Stimulated activated CD8-positive, alpha-beta memory T cell treated with anti-CD3 and anti-CD28 coated beads, Interleukin-12 subunit alpha, Interleukin-12 subunit beta, amount 100 ng/mL, for 4 hours (primary cell): ENCODE measurements at places on chromosomes 7 and 10.

- DNase-seq = no peak
Measured at GRCh38 chr7:155227788-155228458, 69.8 kb upstream of the INSIG1 start.

DNA sequence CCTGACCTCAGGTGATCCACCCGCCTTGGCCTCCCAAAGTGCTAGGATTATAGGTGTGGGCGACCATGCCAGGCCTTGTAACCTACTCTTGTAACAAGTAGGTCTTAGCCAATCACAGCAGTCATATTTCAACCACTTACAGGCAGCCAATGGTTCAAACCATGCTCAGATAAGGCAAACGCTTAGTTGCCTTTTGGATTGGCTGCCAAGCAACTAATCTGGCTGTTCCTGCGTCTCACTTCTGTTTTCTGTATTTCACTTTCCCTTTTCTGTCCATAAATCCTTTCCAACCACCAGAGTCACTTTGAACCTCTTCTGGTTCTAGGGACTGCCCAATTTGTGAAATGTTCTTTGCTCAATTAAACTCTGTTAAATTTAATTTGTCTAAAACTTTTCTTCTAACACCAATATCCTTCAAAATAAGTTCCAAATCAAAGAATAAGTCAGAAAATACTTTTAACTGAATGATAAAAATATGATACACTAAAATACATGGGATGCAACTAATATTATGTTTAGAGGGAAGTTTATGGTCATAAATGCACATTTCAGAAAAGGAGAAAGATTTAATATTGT is 19.1 kb upstream of the PRF1 start:
- DNase-seq = no peak

DNA sequence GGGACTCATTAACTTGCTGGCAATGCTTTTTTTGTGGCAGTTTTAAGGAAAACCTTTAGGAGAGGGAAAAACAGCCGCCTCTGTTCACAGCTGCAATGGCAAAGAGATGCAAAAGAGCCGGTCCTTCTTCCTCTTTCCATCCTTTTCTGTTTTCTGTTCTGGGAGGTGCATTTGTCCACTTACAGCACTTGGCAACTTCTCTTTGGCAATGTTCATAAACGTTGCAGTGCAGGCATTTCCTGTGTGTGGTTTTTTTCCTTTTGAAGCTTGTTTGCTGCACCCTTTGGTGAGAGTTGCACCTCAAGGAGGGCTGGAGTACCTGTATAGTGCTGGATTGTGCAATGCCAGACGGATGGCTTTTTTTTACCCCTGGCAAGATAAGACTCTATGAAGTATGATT is 53.9 kb upstream of the HABP2 start:
- DNase-seq = no peak

- DNase-seq = no peak
Measured at GRCh38 chr7:88306590-88307048, at the start of gene STEAP4. STEAP4 (minus strand) TSS chr7:88306894; CDS start chr7:88284269, 22,625 bp downstream.

DNA sequence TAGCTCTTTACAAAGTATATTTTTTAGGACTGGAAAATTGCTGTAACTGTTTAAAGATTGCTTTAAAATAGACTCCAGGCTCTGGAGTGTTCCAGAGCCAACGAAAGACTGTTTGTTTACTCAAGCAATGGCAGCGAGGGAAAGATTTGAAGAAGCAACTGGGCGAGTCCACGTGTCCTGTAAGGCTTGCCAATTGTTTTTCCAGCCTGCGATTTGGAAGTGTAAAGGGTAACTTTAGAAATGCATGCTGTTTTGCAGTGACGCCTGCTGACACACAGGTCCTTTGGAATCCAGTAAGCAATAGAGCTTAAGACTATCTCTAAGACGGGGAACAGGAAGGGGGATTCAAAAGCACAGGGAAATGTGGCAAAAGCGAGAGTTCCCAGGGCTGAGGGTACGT is 55.8 kb downstream of the TACC2 start:
- DNase-seq = no peak

DNA sequence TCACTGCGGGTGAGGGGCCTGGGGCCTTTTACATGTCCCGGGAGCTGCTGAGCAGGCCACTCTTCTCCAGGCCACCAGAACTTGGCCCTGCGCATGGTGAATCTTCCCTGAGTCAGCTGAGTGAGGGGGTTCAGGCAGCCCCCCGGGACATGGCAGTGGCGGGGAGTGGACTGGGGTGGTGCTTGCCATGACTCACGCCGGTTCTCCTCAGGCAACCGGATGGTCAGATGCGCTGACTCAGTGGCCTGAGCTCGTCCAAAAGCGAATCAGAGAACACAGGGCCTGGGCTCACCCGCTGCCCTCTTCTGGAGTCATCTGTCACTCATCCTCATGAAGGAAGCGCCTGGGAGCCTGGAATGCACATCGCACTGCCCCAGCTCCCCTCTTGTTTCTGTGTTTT is 33.5 kb downstream of the HTRA1 start:
- DNase-seq = no peak

GRCh38 chr10:124402273-124402672 is 16.4 kb downstream of the OAT start:
- DNase-seq = no peak

DNA sequence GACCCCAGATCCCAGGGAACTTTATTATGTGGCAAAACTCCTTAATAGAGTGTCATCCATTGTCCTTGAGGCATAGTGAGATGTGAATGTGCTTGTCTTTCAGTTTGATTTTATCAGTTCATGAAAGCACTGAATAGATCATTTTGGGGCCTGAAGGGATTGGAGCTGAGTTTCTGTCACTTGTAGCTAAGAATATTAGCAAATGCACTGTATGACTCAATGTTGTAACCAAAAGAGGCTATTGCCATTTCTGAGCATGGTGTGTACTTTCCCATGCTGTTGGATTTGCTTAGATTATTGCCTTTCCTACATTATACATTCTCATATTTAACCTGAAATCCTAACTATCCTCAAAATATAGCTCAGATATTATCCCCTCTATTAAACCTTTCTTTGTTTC is 130.4 kb downstream of the PRKG1 start:
- DNase-seq = no peak

GRCh38 chr7:15621468-15621867 is 59.7 kb upstream of the AGMO start:
- DNase-seq = no peak

- DNase-seq = no peak
Measured at GRCh38 chr7:2721842-2722241, 33.8 kb downstream of the AMZ1 start.

DNA sequence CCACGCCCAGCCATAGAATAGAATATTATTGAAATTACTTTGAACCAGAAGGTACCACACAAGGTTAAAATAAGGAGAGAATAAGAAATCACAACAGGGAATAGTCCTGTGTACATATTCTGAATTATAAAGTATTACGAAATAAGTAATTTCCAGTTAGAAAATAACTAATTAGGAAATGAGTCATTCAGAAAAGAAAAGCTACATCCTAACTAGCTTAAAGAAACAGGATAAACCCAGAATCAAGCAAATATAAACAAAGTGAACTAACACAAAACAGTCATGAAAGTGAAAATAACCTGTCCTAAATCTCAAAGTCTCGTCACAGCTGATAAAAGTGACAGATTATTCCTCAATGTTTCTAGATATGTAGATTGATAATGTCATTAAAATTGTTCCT is 74.8 kb upstream of the NEBL start:
- DNase-seq = no peak

- peak; percentile 81 for DNase-seq
Measured at GRCh38 chr10:72331575-72332422, 22.9 kb downstream of the DNAJB12 start.

GRCh38 chr7:47758546-47758945 is 176.6 kb upstream of the TNS3 start:
- DNase-seq = no peak

GRCh38 chr10:108005627-108006026 is 841.1 kb upstream of the SORCS1 start:
- DNase-seq = no peak

GRCh38 chr7:77209479-77210139 is 10.0 kb upstream of the FGL2 start:
- DNase-seq = no peak

- no peak for DNase-seq
Measured at GRCh38 chr7:132830941-132831340, 250.9 kb downstream of the CHCHD3 start.

DNA sequence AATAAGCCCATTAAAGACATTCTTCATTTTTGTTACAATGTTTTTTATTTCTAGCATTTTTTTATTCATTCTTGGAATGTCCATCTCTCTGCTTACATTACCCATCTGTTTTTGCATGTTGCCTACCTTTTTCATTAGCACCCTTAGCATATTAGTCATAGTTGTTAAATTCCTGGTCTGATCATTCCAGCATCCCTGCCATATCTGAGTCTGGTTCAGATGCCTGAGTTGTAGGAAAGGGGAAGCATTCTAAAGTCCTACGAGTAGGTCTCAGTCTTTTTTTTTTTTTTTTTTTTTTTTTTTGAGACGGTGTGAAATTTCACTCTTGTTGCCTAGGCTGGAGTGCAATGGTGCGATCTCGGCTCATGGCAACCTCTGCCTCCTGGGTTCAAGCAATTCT is 19.7 kb upstream of the NRF1 start:
- DNase-seq = no peak

- DNase-seq = no peak
Measured at GRCh38 chr7:39217783-39218182, 240.1 kb downstream of the POU6F2 start.

- DNase-seq = no peak
Measured at GRCh38 chr10:18599392-18599791, 52.0 kb downstream of the NSUN6 start.

DNA sequence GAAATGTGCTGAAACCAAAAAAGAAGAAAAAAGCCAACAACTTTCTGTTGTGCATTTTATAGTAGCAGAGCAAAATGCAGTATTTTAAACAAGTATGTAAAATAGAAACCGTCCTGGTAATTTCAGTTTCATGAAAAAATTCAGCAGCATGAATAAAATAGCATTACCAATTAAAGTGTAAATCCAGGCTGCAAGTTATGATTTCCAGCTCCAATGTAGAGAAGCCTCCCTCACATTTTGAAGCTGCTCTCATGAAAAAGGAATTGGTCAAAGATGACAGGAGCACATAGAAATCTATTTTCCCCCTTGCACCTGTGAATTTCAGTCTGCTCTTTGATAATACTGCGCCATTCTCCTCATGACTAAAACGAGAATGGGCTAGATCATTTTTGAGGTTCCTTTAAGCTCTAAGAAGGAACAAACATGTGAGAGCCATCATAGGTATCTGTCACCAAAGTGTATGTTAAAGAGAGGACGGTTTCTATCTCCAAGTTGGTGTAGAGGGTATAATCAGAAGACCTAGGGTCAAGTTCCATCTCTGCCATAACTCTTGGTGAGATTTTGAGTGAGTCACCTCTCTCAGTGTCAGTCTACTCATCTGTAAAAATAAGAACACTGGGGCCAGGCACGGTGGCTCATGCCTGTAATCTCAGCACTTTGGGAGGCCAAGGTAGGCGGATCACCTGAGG is 107.5 kb downstream of the MTPAP start:
- no peak for DNase-seq

- no peak for DNase-seq
Measured at GRCh38 chr10:48836605-48837004, 103.0 kb downstream of the LRRC18 start.

DNA sequence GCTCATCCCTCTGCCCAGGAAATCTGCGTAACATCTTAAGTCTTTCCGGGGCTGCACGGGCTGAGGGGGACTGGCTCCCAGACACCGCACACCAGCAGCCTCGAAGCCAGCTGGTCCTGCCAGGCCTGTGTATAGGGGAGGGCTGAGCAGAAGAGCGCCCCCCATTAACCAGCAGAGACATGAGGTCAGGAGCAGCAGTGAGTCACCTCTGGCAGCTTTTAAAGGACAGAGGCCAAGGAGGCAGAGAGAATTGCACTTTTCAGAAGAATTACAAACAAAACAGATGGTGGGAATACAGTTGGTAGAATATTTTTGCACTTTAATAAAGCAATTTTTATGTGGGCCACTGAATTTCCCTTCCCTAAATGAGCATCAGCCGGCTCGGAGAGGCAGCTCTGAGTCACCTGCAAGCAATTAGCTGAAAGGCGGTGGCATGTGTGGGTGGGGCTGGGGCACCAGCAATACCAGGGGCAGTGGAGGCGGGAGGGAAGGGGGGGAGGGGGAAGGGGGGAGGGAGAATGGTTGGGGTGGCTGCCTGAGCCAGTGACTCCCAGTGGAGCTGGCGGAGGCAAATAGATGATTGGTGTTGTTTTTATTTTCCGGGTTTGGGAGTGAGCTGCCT is 39.1 kb downstream of the GOLGA7B start:
- DNase-seq = no peak

- no peak for DNase-seq
Measured at GRCh38 chr10:103038570-103038969, 120.5 kb downstream of the CNNM2 start.

GRCh38 chr7:149245244-149245643 is 5.8 kb downstream of the ZNF212 start:
- DNase-seq = no peak

GRCh38 chr7:129865925-129866201 is 86.9 kb downstream of the UBE2H start:
- no peak for DNase-seq

- DNase-seq = no peak
Measured at GRCh38 chr7:20998309-20998708, 211.6 kb upstream of the SP8 start.
